GM20000 (cell line): ENCODE measurements at places on chromosomes 3 and 15.
A peak's percentile ranks its signal among the peaks of the same experiment; 100 is the strongest.

DNA sequence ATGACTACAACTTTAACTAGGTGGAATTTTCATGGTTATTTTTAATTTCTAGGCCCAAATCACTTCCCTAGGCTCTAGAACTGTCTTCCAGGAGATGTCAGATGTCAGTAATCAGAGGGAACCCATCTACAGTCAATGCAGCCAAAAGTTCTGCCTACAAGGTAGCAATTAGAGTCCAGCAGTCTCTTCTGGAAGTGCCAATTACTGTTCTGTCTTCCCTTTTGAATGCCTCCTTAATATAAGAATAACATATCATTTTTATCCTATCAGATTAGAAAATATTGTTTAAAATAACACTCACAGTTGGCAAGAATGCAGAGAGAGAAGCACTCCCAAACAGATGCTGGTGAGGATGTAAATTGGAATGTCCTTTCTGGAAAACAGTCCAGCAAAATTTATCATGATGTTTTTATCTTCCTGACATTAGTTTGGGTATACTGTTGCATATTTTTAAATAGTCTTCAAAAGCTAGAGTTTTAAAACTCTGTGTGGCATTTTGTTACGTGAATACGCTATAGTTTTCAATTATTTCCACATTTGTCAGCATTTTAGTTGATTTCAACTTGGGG, 543.7 kb downstream of the FHIT start:
- no peak for DNase-seq

- no peak for DNase-seq
Observed at GRCh38 chr3:71057526-71057894, 526.0 kb downstream of the FOXP1 start.

DNA sequence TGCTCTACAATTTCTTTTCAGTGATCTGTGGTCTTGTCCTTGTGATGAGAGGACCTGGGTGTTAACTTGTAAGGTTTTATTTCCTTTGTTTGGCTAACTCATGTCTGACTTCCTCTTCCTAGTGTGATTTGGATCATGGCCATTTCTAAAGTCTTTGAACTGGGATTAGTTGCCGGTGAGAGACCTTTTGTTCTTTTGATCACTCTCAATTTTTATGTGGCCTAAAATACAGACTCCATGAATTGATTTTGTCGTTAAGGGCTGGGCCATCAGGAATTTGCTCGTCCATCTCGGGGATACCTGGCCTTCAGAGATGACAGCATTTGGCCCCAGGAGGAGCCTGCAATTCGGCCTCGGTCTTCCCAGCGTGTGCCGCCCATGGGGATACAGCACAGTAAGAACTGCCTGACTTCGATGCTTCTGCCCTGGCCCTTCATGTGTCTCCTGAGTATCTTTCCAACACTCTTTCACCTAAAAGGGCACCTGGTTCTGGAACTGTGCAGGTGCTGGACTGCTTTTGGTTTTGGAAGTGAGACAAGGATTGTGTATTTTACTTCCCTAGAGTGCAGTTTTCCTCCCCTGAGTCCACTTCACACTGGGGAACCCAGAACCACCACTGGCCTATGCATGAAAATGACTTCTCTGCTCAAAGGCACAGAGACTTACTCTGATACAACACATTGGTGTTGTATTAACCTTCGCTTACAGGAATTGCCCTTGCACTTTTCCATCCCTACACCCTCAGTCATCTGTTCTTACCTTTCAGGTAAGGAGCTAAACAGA, 13.1 kb upstream of the LRRC2 start:
- DNase-seq: no peak

DNA sequence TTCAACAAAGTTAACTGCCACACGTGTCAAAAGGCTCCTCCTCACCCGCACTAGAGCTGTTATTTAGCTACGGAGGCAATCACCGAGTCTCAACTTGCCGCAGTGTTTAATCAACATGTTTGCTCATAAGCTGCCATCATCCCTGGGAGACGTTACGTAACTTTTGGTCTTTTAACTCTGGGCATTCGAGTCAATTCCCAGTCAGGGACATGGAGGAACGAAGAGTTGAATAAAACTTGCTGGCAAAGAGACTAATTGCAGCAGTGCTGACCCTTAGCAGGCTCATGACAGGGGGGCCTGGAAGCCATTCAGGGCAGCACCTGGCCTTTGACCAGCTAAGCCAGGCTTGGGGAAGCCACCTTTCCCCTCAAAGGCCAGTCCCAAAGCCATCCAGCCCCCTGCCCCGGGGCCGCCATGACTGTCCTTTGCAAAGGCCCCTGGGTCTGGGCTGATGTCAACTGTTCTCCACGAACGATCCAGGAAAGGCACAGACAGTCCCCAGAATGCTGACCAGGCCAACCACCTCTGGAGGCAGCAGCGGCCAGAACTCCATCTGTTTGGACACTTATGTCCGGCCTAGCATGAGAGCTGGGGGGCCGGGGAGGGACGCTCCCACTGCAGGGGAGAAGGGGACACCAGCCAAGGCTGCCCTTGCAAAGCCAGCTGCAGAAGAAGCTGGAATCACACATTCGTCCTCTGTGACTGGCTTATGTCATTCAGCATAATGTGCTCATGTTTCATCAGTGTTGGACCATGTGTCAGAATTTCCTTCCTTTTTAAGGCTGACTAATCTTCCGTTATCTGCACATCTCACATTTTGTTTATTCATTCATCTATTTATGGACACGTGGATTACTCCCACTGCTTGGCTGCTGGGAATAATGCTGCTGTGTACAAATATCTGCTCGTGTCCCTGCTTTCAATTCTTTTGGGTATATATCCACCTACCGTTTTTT, 43.7 kb downstream of the PCSK6 start:
- no peak for DNase-seq

GRCh38 chr3:171427771-171428320, 32.4 kb downstream of the TNIK start:
- no peak for DNase-seq

DNA sequence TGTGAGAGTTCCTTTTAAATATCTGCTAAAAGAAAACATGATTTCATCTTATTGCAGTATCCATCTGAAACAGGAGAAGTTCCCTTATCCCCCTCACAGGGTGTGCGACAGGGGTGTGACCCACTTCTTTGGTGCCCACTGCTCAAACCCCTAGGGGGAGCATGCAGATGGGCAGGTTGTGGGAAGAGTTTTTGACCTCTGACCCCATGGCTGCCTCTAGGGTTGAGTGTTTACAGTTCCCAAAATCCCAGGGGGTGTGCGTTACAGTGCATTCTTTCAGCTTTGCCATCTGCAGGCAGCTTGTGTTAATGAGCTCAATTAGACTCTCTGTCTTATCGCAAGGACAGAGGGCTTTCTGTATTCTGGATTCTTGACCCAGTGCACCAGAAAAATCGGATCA, 443.2 kb upstream of the FRG2C start:
- no peak for DNase-seq

DNA sequence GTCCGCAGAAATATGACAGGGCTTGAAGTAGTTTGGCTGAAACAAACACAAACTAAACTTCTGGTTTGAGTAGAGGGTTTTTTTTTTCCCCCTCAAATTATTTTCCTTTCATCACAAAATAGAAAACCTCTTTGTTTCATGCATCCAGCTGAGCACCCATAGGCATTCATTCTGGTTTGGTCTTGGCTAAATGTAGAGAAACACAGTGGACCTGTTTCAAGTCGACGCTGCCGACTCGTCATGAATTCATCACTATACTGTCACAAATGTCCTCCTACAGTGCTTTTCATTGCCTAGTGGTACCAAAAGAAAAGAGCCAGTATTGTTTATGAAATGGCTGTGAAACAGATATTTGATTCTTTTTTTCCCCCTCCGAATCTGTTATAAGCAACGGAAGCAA, 52.4 kb upstream of the GYG1 start:
- DNase-seq: no peak

DNA sequence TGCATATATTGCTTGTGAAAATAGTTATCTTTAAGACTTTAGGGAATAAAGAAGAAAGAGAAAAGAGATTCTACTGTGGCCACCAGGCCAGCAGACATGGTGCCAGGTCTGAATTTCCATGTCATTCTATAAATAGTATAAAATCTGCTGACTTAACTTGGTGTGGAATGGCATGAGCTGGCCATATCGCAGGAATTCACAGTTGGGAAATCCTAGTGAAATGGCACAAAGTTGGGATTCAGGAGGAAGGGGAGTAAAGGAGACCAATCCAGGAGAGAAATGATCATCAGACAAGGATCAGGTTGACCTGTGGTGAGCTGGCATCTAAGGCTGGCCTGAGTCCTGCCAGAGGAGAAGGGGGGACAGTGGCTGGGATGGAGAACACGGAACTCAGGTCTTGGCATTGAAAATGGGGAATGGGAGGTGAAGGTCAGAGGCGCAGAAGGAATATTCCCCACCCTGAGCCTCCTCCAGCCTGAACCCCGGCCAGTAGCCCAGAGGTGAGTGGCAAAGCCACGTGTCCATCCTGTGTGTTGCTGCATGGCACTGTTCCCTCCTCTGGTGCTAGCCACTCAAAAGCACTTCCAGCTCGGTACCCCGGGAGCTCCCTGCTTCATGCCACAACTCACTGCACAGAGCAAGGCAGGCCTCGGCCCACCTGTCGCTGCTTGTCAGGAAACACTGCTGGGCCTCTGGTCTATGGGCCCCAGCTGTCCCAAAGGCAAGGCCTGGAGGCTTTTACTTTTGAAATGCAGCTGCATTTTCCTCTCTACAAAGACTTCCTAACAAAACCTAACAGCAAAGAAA, 51.4 kb downstream of the SSUH2 start:
- DNase-seq: no peak

GRCh38 chr3:2096216-2096615, 2.5 kb upstream of the CNTN4 start:
- DNase-seq: no peak

DNA sequence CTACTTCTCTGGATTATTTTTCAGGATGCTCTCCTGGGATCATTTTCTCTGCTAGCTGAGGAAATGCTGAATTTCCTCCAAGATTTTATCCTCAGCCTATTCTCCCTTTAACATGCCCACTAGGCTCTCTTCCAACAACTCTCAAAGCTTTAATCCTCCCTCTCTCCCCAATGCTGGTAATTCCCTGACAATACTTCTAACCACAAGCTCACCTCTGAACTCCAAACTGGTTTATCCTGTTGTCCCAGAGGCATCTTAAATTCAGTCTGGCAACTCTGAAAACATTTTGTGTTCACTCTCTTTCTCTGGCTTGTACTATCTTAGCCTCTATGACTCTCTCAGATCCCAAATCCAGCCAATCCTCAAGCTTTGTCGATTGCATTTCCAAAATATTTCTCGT, 490.3 kb downstream of the MECOM start:
- no peak for DNase-seq

DNA sequence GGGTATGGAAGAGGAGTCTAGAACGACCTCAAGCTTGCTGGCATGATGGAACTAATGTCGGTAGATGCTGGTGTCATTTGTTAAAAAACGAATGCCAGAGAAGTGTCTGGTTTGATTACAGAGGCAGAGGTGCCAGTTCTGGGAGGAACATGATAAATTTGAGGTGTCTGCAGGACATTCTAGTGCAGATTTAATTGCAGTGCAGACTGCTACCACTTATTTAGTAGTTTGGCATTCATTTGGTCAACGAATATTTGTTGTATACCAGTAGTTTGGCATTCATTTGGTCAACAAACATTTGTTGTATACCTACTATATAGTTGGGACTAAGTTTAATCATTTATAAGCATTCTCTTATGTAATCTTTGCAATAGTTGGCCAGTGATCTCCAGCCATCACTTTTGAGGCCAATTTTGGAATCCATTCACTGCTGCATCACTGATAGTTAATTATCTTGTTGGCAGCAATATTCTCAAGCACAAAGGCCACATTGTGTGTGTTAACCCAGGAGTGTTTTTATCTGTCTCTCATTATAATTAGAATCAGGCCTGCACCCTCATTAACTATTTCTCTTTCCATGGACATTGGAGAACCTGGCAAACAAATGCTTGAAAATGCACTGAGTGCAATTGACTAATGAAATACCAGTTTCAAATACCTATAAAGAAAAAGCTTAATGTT, 19.5 kb upstream of the TGFBR2 start:
- no peak for DNase-seq

- no peak for DNase-seq
Observed at GRCh38 chr3:165545059-165545458, 292.2 kb downstream of the BCHE start.

DNA sequence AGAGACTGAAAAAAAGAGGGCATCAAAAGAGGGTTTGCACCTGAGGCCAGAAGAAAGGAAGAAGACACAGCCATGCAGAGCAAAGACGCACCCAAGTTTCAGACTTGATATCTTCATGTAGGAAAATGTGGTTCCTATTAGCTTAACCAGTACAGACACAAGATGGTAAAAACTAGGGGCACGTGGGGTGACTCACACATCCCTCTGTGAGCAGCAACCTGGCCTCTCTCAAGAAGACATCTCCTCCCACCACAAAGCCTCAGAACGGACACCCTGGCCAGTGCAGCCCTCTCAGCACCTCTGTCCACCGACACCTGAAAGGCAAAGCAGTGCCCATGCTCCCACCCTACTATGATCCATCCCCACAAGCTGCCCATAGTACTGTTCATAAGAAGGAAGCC, 33.3 kb downstream of the GLB1 start:
- DNase-seq: no peak

DNA sequence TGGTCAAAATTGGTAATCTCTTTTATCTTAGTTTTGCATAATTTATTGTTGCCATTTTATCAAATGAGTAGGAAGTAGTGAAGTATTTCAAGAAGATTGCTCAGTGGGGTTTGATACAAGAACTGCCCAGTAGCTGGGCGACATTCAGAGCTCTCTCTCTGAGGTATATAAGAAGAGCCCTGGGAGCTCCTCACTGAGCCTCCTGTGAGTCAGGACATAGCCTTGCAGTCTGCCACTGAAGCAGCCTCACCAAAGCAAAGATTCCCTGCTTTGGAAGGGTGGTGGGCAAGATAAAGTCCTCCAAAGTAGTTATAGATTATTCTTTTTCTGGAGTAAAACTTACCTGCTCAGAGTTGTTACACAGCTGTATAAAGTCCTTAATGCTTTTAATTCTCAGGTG, 26.1 kb downstream of the SKIL start:
- no peak for DNase-seq

- peak; percentile 75 for DNase-seq
Observed at GRCh38 chr3:71875461-71875947, 90.6 kb upstream of the PROK2 start.

DNA sequence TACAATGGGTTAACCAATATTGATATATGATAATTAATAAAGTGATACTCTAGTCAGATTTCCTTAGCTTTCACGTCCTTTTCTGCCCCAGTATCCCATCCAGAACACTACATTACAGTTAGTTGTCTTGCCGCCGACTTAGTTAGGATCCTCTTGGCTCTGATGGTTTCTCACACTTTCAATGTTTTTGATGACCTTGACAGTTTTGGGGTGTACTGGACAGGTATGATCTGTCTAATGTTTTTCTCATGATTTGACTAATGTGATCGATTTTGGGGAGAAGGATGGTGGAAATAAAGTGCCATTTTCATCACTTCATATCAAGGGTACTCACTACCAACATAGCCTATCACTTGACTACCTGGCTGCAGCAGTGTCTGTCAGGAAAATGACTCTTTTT, 245.0 kb upstream of the TMC3 start:
- DNase-seq: no peak

GRCh38 chr15:100295939-100296565, 45.7 kb downstream of the ADAMTS17 start:
- DNase-seq: no peak
